ENCODE measurements at places on chromosomes 11 and 22.

DNA sequence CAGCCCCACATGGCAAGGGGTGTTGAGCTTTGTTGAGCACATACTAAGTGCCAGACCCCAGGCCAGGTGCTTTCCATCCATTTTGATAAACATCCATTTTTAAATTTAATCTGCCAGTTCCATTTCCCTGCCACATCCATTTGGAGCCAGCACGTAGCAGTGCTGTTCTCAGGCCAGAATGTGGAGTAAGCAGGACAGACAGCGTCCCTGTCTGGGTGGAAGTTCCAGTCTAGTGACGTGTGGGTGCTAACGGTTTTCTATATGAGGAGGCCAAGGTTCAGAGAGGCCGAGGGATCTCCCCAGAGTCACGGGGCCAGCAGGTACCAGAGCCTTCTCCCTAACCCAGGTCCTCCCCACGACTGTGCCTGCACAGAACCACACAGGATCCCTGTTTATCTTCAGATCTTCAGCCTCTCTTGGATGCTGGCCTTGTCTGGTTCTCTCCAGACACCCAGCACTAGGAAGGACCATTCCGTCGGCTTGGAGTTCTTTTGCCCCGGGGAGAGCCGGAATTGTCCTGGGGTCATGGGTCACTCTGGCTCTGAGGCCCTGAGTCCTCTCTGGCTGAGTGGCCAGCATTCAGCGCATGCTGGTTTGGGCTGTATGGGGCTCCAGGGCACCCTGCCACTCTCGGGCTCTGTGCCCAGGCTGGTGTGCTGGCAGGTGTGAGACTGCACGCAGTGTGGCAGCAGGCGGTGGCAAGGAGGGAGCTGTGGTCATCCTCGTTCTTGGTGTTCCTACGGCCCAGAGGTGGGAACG lies 63.6 kb upstream of the PPARA start:
- DNase-seq = no peak

- peak; percentile 91 for DNase-seq
Observed at GRCh38 chr11:46936138-46937110, at the start of gene CSTPP1. TSS of gene CSTPP1 (plus strand) at chr11:46936761. CDS start at chr11:46936806, 45 bp downstream.

DNA sequence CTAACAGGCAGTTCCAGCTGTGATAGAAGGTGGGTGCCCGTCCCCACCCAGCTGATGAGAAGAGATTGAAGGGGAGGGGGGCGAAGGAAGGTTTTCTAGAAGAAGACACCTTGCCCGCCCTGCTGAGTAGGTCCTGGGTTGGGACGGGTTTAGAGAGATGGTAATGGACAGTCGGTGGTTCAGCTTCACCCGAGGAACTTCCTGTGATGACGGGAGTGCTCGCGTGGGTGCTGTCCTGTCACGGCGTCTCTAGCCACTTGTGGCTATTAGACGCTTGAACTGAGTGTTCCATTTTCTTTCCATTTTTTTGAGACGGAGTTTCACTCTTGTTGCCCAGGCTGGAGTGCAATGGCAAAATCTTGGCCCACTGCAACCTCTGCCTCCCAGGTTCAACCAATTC lies 27.6 kb upstream of the MGAT3 start:
- DNase-seq = no peak

GRCh38 chr11:66081505-66081904 lies 11.4 kb downstream of the PACS1 start:
- DNase-seq = peak; percentile 91

DNA sequence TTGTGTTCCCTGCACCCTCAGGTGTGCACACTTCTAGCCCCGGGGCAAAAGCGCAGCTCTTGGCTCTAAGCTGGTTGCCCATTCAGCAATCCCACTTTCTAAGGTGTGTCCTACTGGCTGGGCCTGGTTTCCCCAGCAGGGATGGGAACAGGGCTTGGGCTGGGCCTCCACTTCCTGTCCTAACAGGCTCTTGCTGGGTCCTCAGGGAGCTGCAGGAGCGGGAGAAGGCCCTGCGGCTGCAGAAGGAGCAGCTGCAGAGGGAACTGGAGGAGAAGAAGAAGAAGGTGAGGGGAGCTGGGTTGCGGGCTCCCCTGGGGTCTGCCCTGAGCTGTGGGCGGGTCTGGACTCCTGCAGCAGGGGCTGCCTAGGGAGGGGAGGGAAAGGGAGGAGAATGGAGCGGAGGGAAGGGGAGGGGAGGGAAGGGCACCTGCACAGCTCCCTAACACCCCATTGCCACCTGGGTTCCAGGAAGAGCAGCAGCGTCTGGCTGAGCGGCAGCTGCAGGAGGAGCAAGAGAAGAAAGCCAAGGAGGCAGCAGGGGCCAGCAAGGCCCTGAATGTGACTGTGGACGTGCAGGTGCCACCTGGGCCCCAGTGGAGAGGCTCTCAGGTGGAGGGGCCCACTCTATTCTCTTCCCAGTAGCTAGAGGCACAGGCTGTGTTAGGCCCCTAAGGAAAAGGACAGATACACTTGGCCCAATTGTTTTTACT lies 24.6 kb downstream of the INCENP start:
- DNase-seq = no peak

GRCh38 chr11:45997599-45997998 lies 75.1 kb downstream of the LARGE2 start:
- peak; percentile 9 for DNase-seq
